Right renal pelvis (tissue), 4 donors: ENCODE measurements at places on chromosomes 5 and 9. TPM values are rescaled to one million over a fixed set of nuclear protein-coding genes. Genes with fewer than 3 reads are reported as not detected.

The SETX gene
- 52.7 TPM for polyA plus RNA-seq

The PCDHGB3 gene
- 1.7 TPM for polyA plus RNA-seq

The TMEM215 gene
- polyA plus RNA-seq = 0.26 TPM

The ATP6V1G1 gene
- polyA plus RNA-seq = 282 TPM

The TAS2R1 gene
- not detected for polyA plus RNA-seq

The HMCN2 gene
- polyA plus RNA-seq = 0.97 TPM

The PCDHA8 gene
- not detected for polyA plus RNA-seq

The TRIM14 gene
- 4.8 TPM for polyA plus RNA-seq

The RLN1 gene
- polyA plus RNA-seq = 0.84 TPM

The CAPSL gene
- polyA plus RNA-seq = 6.5 TPM

The SAPCD2 gene
- 5.4 TPM for polyA plus RNA-seq

The FOXD1 gene
- 8.7 TPM for polyA plus RNA-seq

The SHC3 gene
- 2.6 TPM for polyA plus RNA-seq

The SERF1A gene
- polyA plus RNA-seq = 12.1 TPM

The SMIM27 gene
- 15.5 TPM for polyA plus RNA-seq

DNA sequence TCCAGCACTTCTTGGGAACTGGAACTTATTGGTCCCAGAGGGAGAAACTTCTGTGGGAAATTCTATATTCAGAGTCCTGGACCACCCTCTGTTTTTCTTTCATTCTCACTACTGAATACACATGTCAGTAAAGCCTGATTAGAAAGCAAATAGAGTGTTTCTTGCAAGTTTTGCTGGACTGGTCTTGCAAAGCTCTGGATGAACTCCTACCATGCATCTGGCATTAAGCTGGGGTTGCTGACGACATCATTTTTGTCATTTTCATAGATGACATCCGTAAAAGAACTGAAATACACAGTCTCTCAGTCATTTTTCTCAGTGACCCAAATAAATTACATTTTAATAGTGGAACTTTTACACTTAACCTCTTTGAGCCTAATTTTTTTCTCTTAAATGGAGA, 283.2 kb downstream of the DMAC1 start:
- no peak for DNase-seq

GRCh38 chr9:20447291-20447690, 175.0 kb downstream of the MLLT3 start:
- no peak for DNase-seq

DNA sequence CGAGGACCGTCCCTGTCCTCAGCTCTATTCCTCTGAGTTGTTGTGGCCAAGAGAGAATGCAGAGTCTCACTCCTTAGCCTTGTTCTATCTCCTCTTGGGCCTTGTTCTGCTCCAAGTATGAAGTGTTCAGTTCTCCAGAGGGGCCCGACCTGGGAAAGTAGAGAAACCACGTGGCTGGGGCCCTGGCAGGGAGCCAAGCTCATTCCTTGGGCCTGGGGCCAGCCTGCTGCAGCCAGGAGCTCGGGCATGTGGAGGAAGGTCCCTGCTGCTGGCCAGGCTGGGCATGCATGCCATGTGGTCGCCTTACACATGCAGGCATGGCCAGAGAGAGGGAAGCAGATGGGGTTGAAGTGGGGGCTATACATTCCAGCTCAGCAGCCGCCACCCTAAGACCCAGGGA, 60.7 kb downstream of the COL27A1 start:
- no peak for DNase-seq

- no peak for DNase-seq
Observed at GRCh38 chr9:93952119-93952783, 2.9 kb downstream of the BARX1 start.

GRCh38 chr5:13325765-13326164, 618.7 kb downstream of the DNAH5 start:
- no peak for DNase-seq

DNA sequence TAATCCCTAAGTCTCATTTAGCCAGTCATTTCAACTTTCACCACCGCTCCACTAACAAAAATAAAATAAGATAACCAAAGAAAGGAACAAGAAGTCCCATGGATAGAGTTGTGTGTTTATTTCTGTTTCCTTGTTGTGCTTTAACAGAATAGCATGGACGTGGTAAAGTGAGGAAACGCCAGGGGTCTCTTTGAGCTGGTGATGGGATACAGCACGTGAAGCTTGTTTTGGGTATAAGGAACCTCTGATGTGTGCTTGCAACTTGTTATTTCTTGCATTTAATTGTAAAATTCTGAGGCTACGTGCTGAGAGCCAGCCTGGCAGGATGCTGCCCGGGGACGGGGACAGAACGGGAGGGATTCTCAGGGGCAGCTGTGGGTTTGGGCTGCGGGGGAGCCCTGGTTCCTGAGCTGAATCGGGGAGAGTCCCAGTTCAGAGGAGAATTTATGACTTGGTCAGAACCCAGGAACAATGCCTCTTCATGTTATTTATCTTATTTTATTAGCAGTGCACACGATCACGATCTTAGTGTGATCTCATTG, 63.4 kb downstream of the ANKRD33B start:
- no peak for DNase-seq

- DNase-seq = no peak
Observed at GRCh38 chr9:15272377-15272928, 34.6 kb downstream of the TTC39B start.

DNA sequence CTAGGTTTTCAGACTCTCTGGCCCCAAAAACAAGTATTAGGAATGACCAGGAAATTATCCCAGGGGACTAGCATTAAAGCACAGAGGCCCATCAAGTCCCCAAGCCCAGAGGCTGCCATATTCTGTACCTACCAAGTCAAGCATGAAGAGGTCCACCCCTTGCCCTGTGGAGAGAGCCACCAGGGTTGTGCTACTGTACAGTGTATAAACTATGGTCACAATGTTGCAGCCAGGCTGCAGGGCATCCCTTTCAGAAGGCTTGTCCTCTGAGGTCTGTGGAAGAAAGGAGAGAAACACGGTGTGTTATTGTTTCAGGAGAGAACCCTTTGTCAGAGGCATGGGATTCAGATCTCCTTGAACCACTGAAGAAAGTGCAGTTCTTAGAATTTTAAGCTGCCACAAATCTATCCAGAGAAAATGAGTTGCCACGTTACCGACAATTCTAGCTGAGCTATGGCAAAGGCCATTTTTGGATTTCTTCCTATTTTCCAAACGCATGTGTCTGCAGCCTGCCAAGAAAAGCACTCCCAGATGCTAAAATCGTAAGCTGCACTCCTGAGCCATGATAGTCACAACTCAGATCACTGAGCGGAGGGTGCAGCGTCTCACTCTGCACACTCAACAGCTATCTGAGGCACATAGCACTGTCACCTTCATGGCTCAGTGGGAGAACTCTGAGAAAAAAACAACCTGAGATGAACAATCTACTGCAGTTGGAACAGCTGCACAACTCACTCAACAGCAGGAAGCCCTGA, 45.5 kb upstream of the SPATA31E1 start:
- no peak for DNase-seq

- DNase-seq = no peak
Observed at GRCh38 chr9:127917603-127918002, 762 bp upstream of the ST6GALNAC4 start.

GRCh38 chr5:144048259-144048856, 122.1 kb downstream of the YIPF5 start:
- DNase-seq = no peak

GRCh38 chr5:150234576-150235499, 45.0 kb downstream of the SLC6A7 start:
- DNase-seq = no peak

GRCh38 chr5:3325201-3325971, 270.2 kb upstream of the IRX1 start:
- DNase-seq = no peak

- DNase-seq = no peak
Observed at GRCh38 chr9:95370064-95370463, 52.6 kb upstream of the FANCC start.

DNA sequence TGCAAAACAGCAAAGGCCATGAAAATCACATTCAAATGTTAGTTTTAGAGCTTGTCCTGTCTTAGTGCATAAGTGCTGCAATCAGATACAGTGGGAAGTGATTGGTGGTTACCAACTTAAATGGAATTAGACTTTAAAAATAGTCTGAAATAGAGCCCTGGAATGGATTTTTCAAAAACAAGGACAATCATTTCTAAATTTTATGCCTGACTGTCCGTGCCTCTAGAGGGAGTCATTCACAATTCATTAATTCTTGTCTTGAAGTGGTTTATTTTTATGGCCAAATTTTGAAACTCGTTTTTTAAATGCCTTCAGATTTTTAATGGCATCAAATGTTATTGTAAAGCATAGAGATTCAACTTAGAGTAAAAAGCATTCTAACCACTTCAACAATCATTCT, 561.8 kb upstream of the DAB2 start:
- DNase-seq = no peak

DNA sequence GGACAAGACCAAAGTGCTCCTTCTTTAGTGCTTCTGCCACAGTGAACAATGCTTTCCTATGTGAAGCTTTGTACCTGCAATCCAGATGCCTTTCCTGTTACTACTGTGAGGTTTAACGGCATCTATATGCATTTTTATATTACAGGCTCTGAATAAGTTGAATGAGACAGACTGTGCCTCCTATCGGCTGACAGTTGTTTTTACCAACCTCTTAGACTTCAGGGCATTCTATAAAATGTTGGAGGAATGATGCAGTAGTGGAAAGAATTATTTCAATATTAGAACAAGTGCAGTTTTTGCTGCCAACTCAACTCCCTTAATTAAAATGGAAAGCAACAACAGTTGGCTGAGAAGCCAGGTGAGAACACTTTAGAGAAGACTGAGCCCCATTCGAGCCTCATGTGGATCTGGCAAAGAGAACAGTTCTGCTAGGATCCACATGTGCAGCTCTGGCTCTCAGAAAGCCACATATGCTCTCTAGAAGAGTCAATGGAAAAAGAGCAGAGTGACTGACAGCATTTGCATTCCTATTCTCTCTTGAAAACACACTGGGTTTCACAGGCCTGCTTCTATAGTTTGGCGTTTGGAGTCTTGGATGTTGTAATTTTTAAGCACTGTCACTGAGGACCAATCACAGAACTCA, 147.5 kb downstream of the LURAP1L start:
- DNase-seq = no peak

DNA sequence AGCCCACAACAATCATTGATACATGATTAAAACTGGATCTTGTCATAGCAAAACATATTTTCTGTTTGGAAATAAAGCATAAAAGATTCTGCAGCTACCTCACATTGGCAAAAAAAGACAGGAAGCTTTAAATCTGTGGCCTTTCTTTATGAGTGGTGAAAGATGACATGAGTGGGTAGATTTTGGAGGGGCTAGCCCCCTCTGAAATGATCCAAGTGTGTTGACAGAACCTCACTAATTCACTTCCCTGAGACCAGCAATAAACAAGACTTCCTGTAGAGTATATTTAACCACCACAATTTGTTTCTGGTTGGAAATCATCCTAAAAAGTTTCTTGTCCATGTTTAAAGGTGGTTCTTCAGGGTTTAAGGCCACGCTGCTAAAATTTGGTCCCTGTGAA, 530.8 kb downstream of the SPATA31D1 start:
- no peak for DNase-seq

DNA sequence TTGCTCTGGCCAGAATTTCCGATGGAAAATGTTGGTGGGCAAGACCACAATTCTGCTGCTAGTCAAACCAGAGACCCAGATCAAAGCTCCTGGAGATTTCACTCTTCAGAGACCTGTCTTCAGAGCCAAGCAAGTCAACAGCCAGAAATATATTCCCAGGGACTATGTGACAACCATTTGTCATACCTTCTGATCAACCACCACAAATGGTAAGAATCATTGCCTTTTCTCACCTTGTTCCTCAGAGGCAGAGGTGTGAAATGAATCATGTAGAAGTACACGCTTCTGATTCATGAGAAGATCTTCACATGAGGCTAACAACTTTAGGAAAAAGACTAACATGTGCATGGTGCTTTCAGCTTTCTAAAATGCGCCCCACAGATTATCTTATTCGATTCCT, 53.5 kb downstream of the SUSD1 start:
- DNase-seq = no peak

GRCh38 chr5:143275512-143276363, 127.7 kb downstream of the NR3C1 start:
- DNase-seq = no peak

- no peak for DNase-seq
Observed at GRCh38 chr9:128882677-128883603, 1.0 kb downstream of the LRRC8A start.

GRCh38 chr5:177309351-177310191, 2.1 kb downstream of the MXD3 start:
- DNase-seq = no peak

GRCh38 chr5:40413743-40414142, 266.0 kb upstream of the PTGER4 start:
- no peak for DNase-seq

- DNase-seq = no peak
Observed at GRCh38 chr5:82854956-82855355, 222.2 kb downstream of the TMEM167A start.

DNA sequence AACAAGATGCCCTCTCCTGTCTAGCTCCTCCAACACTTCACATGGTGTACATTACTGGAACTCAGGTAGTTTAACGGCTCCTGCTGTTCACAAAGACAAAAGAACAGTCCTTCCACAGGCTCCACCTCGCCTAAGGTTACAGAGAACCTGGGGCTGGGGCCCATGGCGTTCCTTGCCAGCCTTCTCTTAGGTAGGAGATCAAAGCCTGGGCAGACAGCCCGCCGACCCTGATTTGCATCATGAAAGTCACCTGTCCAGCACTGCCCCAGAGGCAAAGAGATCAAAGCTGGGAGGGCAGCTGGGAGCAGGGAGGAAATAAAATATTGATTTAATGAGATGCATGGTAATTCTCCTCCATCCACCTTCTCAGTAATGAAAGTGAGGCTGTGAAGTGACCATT, 115.0 kb upstream of the SLIT3 start:
- no peak for DNase-seq

- DNase-seq = no peak
Observed at GRCh38 chr9:124008694-124009530, 2.7 kb upstream of the LHX2 start.

DNA sequence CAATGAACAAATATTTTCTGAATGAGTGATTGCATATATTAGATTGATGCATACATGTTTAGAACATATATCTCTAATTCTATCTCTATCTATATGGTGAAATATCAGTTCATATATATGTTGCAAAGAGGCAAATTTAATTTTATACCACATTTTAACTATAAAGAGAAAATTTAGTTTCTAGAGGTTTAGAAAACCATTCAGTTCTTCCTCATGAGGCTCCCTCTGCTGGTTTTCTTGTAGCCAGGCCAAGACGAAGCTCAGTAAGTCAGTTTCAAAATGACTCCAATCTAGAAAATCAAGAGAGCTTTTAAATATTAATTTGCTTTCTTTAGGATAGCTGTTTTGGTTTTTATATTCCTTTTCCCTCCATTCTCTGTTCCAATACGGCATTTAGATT, 312.1 kb downstream of the TMEM232 start:
- peak; percentile 1 for DNase-seq

GRCh38 chr5:181060231-181060590, 20.1 kb downstream of the BTNL9 start:
- DNase-seq = no peak
